Suprapubic skin (tissue), 4 donors: ENCODE measurements at places on chromosomes 3 and 15. TPM values are rescaled to one million over a fixed set of nuclear protein-coding genes. Genes with fewer than 3 reads are reported as not detected.

DNA sequence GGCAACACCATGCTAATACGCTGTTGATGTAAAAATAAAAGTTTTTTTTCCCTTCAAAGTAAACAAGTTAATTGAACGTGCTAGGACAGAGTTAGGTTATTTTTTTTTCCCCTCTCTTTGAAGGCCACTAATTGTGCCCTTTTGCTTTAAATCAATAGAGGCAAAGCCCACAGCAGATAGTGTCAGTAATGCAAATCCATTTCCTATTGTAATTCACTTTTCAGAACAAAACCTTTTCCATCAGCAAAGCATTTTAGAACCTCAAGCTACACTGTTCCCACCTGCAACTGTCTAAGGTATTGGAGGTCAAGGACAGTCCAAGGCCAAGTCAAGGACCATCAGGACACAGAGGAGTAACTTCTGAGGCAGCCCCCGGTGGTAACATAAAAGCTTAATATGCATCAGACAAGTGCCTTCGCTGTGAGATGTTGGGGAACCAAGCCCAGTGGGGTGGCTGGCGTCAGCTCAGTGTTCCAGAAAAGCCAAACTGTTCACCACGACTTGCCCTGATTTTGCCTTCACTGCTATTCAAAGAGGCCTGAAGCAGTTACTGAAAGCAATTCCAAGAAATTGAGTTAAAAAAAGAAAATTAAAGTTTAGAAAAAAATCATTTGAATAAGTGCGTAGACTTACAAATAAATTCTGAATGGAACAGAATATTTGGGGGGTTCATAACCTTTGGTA, 65.8 kb upstream of the ICE2 start:
- no peak for DNase-seq

Gene LEKR1
- total RNA-seq = 3.4 TPM

Gene TMEM212
- not detected for total RNA-seq

GRCh38 chr15:38374556-38374955, 79.4 kb upstream of the FAM98B start:
- no peak for DNase-seq

GRCh38 chr3:161025911-161026310, 79.2 kb downstream of the B3GALNT1 start:
- DNase-seq = no peak

Gene SUCNR1
- 0.79 TPM for total RNA-seq

- no peak for DNase-seq
Observed at GRCh38 chr3:45082142-45082538, 56.0 kb downstream of the CLEC3B start.
